ELF-1 (cell line): ENCODE measurements at places on chromosomes 3 and 15.
A peak's percentile ranks its signal among the peaks of the same experiment; 100 is the strongest.

DNA sequence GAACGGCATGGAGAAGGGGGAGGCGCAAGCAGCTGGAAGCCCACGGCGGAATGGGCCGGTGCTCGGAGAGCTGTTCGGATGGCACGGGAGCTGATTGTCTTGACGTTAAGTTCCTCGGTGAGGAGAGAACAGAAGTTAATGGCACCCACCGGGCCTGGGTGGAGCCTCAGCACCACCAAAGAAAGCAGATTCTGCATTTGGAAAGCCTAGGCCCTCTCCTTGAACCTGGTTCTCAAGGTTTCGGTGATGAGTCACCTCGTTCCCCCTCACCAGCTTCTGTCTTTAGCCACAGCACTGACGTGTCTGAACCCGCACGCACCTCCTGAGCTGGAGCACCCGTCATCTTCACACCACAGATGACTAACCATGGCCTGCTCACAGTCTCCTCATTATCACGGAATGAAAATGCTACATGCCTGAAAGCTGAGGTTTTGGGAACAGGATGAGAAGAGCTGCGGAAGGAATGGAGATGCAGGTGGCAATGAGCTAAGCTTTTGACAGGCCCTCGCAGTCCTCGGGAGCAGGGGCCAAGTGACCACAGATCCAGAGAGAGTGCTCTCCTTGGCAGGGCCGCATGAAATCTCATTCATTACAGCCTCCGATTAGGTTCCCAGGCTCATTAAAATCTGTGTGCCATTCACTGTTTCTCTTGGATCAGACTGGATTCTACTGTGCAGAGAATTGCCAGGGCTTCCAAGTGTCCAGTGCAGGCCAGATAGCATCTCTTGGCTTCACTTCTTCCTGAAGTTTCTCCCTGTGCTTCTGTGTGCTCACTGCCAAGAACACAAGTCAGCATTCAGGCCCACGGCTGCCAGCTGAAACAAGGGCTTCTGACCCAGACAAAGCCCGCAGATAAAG is 96.3 kb upstream of the DLG1 start:
- DNase-seq: no peak

- DNase-seq: peak; percentile 14
Observed at GRCh38 chr3:37492977-37493471, 318.6 kb upstream of the LRRFIP2 start.

DNA sequence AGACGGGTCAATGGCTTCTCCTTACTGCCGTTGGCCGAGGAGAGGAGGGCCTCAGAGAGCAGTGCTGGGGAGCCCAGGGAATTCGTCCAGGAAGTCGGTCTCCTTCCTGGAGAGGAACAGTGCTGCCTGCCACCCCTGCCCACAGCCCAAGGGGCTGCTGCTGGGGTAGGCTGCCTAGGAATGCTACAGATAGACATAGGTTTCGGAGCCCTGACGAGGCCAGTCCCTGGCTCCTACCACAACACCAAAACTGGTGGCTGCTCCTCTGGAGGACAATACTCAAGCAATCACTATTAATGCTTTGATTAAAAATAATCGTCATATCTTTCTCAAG is 30.5 kb downstream of the ANP32A start:
- DNase-seq: no peak

DNA sequence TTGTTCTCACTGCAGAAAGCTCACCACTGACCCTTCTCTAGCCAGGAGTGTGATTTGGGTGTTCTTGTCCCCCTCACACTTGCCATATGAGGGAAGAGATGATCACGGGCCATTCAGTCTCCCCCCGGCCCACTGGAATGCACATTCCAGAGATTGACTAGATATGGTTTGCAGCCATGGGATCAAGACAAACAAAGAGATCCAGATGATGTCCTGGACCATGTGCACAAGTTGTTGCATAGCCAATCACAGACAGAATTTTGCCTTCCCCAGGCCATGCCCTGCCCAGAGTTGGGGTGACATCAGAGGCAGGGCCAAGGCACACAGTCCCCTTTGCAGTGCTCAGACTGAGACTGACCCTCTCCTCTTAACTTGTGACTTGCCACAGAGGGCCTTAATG is 14.8 kb downstream of the MUC13 start:
- peak; percentile 44 for DNase-seq

- DNase-seq: no peak
Observed at GRCh38 chr15:101338502-101339057, 43.5 kb upstream of the SNRPA1 start.

- DNase-seq: no peak
Observed at GRCh38 chr3:178392511-178392926, 143.7 kb upstream of the KCNMB2 start.

- DNase-seq: peak; percentile 49
Observed at GRCh38 chr3:14991818-14992612, 44.6 kb downstream of the NR2C2 start.

DNA sequence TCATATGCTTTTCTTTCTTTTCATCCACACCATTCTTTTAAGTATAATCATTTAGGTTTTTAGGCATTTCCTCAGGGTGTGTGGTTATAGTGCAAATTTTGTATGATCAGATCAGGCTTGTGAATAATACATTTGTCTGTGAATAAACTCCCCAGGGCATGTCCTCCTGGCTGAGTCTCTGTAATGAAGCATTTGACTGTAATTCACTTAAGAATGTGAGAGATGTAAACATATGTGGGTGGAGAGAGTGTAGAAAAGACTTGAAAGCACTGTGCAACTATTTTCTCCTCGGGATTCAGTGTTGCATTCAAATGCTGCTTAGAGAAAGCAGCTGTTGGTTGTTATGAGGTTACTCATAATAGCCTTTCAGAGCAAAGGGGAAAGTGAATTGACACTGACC is 996.5 kb downstream of the TUSC7 start:
- no peak for DNase-seq

DNA sequence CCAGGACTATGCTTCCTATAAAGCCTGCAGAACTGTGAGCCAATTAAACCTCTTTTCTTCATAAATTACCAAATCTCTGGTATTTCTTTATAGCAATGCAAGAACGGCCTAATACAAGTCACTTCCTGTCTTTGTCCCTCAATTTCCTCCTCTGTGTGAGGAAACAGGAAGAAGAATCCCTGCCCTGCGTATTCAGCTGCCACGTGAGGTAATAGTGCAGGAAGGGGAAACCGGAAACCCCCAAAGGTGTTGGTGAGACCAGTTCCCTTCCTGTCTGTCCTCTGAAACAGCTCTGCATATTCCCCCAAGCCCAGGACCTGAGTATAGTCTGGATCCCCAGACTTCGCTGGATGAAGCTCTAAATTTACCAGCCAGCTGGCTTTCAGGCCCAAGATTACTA is 18.1 kb upstream of the PTPN23 start:
- DNase-seq: no peak

DNA sequence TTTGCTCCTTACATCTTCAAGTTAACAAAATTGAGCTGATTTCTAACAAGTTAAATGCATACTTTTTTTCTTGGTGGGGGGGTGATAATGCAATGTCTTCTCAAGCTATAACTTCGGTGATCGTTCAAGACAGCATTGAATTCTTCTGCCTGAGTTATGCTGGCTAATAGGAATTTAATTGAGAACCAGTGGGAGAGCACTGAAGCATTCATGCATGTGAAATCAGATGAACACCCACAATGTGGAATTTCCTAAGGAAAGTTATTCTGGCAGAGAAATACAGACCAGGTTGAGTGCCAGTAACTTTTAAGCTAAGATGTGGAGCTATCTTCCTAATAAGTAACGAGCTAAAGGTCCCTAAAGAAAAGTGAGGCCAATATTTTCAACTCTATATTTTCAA is 3.0 kb downstream of the SPATA16 start:
- DNase-seq: no peak

- DNase-seq: no peak
Observed at GRCh38 chr3:122469659-122470058, 45.1 kb downstream of the KPNA1 start.

- DNase-seq: no peak
Observed at GRCh38 chr3:35986161-35986560, 346.8 kb downstream of the ARPP21 start.

DNA sequence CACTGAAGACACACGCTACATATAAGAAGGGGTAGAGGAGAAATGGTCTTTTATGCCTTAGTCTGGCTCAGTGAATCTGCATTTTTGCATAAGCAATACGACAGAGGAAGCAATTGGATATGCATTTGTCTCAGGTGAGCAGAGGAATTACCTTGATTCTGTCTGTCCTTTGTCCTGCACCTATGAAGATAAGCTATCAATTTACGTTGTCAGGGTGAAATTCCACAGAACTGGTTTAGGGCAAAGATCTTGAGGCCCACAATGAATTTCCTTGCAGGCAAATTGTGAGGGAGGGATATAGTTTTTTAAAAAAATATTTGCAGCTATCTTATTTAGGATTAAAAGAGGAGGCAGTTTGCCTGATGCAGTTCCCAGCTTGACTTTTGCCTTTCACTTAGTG is 31.6 kb upstream of the MASP1 start:
- no peak for DNase-seq

- DNase-seq: no peak
Observed at GRCh38 chr3:52279596-52279995, 1.1 kb upstream of the WDR82 start.

- DNase-seq: no peak
Observed at GRCh38 chr3:187734841-187735240, 10.4 kb downstream of the BCL6 start.

DNA sequence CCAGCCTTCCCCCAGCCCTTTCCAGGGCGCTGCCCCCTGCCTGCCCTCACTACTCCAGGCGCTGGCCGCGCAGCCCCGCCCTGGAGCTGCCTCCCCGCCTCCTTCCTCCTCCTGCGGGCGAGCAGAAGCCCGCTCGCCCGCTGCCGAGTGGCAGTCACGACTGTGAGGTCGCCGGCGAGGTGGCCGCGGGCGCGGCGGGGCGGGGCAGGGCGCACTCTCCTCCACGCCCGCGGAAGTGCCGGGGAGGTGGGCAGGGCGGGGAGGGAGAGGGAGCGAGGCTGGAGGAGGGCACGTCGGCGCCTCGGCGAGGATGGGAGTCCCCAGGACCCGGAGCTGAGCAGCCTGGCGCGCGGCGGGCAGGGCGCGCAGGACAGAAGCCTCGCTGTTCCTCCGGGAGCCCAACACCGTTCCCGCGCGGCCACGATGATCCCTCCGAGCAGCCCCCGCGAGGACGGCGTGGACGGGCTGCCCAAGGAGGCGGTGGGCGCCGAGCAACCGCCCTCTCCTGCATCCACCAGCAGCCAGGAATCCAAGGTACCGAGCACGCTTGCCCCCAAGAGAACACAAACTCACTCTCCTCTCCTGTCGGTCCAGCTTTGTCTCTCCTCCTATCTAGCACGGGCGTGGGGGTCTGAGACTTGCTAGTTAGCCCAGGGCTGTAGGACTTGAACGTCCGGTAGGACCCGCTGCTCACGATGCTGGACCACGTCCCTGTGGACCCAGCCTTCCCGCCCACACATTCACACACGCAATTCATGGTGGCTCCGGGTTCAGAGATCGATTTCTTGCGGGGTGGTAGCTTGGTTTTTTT is at the start of gene STAC:
STAC (plus strand) TSS at position 284 of the 811 bp plus-strand sequence; CDS start at position 424, 140 bp downstream.
- peak; percentile 64 for DNase-seq

- DNase-seq: no peak
Observed at GRCh38 chr3:159609625-159610024, 379.0 kb upstream of the IL12A start.

DNA sequence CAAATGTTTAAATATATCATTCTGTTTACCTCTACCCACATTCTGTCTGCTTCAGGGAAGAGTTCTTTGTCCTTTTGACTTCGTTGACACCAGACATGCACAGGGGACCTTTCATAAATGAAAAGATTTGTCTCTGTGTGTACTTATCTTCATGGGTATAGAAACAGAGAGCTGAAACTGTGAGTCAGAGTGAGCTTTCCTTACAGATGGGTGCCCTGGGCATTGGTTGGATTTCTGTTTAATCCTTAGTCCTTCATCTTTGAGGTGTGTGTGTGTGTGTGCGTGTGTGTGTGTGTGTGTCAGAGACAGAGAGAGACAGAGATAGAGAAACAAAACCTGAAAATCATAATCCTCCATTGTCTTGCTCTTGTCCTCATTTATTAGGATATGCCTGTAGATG is 517.4 kb downstream of the TUSC7 start:
- DNase-seq: no peak

- DNase-seq: no peak
Observed at GRCh38 chr3:136490646-136491405, 240.7 kb downstream of the PCCB start.

DNA sequence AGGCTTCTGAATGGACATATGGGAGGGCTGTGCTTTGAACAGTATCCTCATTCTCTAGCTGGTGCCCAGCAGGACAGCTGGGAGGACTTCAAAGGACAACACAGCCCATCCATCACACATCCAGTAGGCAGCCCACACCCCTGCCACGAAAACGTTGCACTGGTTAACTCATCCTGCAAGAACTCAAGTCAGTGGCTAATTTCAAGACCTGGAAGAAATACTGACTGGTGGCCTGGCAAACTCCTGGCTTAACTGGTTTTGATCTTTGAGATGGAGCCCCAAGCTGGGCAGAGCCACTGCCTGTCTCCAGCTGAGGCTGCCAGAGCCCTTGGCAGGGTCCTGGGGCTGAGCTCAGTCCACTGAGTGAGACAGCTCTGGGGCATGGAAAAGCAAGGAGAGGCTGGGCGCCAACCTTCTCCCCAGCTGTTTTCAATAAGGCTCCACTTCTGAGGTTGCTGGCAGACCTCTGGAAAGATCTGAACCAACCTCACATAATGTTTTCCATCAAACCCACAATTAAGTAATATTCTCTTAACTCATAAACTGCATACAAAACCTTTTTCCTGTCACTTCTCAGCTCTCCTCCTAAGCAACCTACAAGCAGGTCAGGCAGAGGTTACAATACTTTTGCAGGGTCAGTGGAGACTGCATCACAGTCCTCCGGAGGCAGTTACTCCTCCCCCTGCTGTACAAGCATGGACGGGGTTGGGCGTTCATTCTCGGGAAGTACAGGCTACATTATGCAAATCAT is 110.3 kb downstream of the MYLK start:
- DNase-seq: peak; percentile 83

DNA sequence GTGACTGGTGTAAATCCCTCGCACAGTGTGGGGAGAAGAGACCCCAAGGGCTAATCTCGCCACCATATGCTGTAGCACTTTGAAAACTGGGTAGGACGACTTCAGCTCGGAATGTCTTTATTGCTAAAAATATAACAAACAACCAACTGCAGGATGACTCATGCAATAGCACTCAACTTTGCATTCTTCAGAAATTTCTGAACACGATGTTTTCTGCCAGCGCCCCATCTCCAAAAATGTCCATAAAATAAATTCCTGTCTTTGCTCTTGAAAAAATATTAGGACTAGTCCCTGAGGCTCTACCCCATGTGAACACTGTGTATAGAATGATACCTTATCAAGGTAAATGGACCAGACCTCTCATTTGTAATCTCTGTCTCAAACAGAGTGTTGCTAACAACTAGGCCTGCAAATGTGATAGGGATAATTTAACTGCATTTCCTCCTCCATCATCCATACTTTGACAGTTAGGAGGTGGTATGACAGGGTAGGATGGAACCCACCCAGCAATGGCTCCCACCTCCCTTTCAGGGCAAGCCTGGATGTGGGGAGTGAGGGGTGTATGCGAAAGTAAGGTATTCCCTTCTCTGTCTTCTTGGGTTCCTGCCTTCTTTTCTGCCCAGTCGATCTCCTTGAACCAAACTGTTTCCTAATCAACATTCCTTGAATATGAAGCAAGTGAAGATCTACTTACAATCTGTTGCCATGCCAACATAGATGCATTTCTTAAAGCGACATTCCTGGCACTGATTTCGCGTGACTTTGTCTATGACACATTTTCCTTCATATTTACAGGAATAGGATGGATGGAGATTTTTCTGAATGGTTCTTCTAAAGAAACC is 201.1 kb downstream of the NR1D2 start:
- DNase-seq: no peak

GRCh38 chr15:87496109-87496508 is 760.4 kb downstream of the NTRK3 start:
- DNase-seq: no peak
